ENCODE measurements at places on chromosomes 7 and 10.
A peak's percentile ranks its signal among the peaks of the same experiment; 100 is the strongest.

DNA sequence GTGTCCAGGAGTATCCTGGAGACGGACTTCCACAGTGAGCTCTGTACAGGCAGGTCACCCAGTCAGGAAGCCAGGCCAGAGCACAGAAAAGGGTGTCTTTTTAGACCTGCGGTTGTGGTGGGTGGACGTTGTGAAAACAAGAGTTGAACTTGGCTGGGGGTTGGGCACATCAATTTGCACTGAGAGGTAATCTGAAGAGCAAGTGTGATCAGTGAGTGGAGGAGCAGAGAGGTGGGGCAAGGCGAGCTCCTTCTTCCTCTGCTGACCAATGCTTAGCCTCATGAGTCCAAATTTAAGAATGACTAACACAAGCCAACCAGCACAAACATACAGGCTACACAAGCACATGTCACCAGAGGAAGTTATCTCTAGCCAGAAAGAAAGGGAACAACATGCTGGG is 310.8 kb downstream of the TCERG1L start:
- no peak for DNase-seq

- DNase-seq = no peak
These were observed 33.7 kb upstream of the CFAP46 start for GRCh38 chr10:132975831-132976682.

- no peak for DNase-seq
These were observed 160.5 kb downstream of the ADAM12 start for GRCh38 chr10:126227762-126228134.

DNA sequence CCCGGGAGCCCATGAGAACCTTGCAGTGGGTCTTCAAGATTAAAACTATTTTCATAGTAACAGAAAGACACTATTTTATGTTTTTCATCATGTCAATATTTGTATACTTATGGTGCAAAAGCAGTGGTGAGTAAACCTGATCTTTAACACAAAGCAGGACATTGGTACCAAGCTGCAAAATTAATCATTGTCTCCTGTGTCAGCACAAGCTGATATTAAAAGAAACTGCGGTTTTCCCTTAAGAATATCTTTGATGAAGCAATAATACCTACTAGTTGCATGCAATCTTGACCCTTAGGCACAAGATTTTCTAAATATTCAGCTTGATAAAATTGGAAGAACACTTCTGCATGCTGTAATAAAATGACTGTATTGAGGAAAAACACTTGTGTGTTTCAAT is 121.7 kb downstream of the MDFIC start:
- no peak for DNase-seq

GRCh38 chr7:90642978-90643377 is 46.9 kb downstream of the CDK14 start:
- DNase-seq = no peak

DNA sequence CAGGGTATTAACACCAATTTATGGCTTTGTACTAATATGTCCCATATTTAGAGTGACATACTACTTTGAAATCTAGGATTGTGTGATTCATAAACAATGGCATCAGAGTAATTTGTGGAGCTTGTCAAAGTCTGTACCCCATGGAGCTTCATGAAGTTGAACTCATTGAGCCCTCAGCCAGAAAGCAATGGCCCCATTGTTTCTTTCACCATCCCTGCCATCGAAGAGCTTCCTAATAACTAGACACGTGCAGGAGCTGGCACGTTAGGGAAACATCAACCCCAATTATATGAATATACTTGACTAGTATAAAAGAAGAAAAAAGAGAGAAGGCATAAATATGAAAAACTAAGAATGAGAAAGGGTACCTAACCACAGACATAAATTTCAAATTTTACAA is 206.6 kb downstream of the CXCL12 start:
- no peak for DNase-seq

GRCh38 chr7:51732951-51733350 is 416.3 kb upstream of the COBL start:
- DNase-seq = no peak

DNA sequence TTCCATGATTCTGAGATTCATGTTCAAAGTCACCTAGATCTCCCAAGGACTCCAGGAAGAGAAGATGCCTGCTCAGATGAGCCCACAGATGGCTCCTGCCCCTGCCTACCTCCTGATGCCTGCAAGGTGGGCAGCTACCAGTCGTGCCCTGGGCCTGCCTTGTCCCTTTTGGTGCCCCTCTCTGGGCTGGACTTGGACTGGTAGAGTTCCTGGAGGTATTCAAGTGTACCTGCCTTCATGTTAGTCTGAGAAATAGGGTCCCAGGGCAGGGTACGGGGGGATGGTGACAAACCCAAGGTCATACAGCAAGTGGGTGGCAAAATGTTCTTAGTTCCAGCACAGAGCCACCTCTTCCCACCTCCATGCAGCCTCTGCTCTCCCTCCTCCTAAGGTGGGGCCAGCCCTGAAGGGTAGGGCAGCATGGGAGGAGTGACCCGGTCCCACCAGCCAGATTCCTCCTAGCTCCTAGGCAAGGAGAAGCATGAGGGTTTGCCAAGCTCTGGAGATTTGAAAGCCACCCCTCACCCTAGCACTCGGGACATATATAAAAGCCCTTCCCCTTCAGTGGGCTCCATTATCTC is 80.8 kb upstream of the UNC5B start:
- no peak for DNase-seq

GRCh38 chr10:94521276-94522250 is 24.0 kb upstream of the HELLS start:
- no peak for DNase-seq

DNA sequence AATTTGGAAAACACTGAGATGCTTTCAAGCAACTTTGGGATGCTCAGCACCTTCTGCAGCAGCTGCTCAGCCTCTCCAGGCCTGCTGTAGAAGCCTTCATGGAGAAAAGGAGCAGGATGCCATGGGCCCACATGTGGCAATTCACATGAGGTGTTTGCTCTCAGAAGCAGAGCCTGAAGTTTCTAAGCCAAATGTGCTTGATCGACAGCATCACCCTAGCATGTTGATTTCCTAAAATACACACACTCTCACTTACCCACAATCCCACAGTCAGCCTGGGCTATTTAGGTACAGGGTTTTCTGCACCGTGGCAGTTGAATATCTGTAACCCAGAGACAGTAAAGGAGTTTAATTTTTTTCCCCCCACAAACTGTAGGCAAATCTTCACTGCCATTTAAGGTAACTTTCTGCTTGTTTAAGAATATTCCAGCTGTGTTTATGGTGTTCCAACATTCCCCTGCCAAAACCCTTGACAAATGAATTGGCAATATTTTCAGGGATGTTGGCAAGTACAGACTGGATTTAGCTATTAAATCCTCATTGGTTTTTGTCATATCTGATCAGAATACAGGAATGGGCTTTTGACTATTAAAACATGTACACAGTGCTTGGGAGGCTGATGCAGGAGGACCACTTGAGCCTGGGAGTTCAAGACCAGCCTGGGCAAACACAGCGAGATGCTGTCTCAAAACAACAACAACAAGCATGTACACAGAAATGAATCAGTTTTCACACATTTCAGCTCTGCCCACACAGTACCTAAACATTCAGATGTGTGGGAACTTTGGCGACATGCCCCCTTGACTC is 244.2 kb downstream of the CELF2 start:
- no peak for DNase-seq

DNA sequence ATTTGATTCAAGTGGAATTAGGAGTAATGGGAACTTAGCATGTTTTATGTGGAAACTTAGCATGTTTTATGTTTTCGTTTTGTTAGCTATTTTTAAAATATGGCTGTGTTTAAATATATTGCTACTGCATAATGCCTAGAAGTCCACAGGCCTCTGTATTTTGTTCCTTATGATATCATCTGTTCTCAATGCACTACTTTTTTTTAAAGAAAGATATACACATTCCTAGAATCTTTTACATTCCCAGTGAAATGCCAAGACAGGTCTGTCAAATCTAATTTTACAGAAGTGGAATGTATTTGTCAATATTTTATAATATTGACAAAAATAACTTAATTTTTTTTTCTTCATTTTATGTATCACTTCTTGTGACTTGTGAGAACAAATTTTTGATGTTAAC is 51.6 kb downstream of the ST7 start:
- no peak for DNase-seq

- no peak for DNase-seq
These were observed 860.9 kb downstream of the XPNPEP1 start for GRCh38 chr10:109062371-109062770.

- no peak for DNase-seq
These were observed 116.6 kb downstream of the SPAG6 start for GRCh38 chr10:22461891-22462290.

- DNase-seq = no peak
These were observed 69.8 kb downstream of the TCF7L2 start for GRCh38 chr10:113019692-113020474.

- DNase-seq = no peak
These were observed 235.0 kb downstream of the CCSER2 start for GRCh38 chr10:84563355-84563754.

DNA sequence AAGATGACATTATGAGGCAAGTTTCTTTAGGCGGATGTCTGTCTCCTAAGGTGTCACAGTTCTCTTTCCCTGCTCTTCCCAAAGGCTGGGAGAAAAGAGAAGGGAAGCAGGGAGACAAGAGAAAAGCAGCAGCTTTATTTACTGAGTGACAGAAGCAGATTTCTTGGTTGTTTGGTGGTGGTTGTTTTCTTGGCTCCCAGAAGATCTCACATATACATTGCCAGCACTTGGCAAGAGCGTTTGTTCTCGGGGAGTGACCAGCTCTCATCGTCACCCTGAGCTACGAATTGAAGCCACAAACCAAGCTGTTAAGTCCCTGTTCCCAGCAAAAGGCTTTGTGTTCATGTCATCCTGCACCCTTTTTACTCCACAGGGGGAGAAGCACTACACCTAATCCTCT is 11.4 kb downstream of the CDHR3 start:
- DNase-seq = no peak

DNA sequence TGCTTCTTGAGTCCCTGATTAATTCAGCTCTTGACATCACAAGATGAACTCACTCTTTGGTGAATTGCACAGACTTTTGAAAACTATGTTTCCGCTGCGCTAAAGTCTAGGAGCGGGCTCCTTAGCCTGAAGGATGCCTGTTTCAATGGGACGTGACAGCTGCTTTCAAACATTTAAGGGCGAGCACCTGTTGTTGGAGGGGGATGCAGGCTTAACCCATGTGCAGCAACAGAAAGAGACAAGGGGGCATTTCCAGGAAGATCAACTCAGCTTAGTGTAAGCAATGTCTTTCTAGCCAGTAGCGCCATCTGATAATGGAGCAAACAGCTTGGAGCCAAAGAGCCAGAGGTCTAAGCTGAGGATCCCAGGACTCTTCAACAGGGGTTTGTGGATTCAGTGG is 8.4 kb upstream of the PFKFB3 start:
- no peak for DNase-seq

DNA sequence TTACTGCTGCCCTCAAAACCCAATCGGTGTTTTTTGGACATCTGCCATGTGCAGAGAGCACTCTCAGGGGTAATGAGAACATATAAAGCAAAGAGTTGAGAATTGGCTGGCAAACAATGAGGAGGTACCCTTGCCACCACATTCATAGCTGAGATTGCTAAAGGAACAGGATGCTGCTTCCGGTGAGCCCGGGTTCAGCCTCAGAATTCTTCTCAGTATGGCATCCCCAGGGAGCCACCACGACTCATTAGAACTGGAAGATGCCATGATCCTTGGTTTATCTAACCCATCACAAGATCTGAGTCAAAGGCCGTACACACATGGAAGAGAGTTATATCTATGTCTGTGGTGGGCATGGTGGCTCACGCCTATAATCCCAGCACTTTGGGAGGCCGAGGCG is 174.4 kb downstream of the ARID5B start:
- DNase-seq = no peak

GRCh38 chr10:44070282-44070681 is 314.6 kb downstream of the CXCL12 start:
- DNase-seq = no peak

DNA sequence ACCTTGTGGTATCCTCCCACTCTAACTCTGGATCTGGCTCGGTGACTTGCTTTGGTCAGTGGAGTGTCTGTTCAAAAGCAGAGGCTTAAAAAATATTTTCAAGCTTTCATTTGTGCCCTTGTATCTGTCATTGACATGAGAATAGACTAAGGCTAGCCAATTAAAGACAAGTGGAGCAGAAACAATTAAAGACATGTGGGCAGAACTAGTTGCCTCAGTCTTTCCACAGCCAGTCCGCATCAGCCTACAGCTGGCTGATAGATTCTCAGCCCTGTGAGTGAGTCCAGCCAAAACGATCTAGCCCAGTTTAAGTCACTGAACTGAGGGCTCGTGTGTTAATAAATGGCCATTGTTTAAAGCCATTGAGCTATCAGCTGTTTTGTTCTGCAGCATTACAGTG is 185.2 kb upstream of the DGKB start:
- DNase-seq = no peak

DNA sequence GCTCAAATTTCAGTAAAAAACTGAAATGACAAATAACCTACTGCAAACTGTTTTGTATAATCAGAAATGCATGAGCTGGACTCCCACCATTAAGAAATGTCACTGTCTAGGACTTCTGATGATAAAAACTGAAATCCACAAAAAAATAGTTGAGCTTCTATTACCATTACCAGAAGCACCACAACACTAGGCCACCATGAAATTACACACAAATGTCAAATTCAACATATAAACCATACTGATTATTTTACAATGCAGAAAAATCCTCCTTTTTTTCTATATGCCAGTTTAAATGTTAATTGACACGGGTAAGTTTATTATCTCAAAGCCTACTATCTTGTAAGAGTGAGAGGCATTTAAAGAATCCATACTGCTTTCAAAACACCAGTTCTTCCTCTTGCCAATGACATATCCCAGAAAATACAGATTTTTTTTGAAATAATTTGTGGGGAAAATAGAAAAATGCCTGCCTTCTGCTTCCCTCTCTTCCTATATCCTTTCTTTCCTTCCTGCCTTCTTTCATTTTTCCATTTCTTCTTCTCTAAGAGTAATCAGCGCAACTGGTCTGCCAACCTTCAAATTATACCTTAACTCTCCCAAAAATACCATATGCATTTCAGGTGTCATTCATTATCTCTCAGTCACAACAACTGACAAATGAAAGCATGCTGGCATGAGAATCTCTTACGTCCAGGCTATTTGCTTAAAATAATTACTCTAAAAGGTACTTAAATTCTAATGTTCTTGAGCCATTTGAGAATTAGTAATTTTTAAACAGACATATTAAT is 12.3 kb downstream of the PDK4 start:
- DNase-seq = no peak

GRCh38 chr10:93062514-93063143 is 2.0 kb downstream of the CYP26C1 start:
- DNase-seq = peak; percentile 74

GRCh38 chr10:51344371-51344770 is 270.1 kb downstream of the PRKG1 start:
- DNase-seq = no peak
